ENCODE measurements at places on chromosomes 7 and 10.

GRCh38 chr10:84538036-84538435 lies 209.6 kb downstream of the CCSER2 start:
- DNase-seq = no peak

DNA sequence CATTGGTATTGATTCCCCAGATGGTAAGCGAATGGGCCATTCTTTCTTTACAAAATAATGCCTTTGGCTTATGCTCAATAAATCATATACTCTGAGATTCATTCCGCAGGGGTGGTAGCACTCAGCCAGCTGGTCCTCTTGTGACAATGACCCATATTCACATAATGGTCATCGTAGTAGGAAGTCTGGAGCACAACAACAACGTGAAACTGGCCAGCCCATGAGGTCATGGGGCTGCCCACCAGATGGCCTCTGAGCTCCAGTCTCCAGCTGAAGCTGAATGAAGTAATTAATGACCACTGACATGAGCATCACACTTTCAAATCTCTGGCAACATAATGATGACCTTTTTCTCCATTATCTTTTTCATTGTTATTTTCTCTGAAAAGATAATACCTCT lies 42.3 kb upstream of the SORCS1 start:
- no peak for DNase-seq

- no peak for DNase-seq
These were observed 1.8 kb downstream of the ALOX5 start for GRCh38 chr10:45375716-45376231.

- DNase-seq = no peak
These were observed 54.7 kb upstream of the DNAJC1 start for GRCh38 chr10:22058201-22058600.

DNA sequence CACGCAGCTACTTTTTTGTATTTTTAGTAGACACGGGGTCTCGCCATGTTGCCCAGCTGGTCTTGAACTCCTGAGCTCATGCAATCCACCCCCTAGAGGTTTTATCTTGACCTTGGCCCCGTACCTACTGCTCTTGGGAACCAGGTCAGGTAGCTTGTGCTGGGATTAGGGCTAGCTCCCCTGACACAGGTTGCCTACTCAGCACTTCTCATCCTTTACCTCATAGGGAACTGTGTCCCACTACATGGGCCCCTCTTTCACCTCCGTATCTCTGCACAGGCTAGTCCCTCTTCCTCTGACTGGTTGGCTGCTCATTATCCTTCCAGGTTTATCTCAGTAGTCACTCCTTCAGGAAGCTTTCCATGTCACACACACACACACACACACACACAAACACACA lies 58.0 kb upstream of the ITPRID1 start:
- DNase-seq = no peak

- DNase-seq = no peak
These were observed 55.2 kb upstream of the TNRC18 start for GRCh38 chr7:5478568-5479430.

DNA sequence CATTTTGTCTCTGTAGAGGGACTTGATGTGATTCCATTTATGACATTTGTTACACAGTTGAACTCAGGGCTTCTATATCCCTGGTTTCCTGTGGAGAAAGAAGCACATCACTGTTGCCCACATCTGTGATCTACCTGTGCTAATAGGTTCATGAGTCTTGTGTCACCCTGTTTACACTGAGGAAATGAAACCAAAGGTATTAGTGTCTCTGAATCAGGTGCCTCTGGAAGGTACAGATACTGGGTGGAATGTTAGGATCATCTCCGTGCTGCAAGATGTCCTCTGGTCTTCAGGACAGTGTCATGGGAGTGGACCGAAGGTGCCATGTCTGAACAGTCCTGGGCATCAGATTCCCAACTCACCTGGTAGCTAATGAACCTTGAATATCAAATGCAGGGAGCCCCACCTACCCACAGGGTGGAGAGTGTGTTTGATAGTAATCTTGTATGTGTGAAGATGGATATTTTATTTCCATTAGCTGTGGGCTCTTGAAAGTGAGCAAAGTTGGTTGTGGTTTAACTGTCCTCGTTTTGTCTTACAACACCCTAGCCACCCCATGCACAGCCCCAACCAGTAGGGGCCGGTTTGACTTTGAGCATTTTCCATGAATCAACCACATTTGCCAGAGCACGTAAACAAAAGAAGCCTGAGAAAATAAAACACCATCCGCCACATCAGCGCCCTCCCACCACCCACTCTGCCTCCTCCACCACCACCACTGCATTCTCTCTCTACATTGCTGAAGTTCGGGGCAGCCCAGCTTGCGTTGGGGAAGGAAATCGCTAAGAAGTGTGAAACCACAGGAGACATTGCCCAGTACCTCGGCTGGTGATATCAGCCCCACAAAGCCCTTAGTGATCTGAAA lies 40.7 kb downstream of the TARP start:
- peak; percentile 49 for DNase-seq

DNA sequence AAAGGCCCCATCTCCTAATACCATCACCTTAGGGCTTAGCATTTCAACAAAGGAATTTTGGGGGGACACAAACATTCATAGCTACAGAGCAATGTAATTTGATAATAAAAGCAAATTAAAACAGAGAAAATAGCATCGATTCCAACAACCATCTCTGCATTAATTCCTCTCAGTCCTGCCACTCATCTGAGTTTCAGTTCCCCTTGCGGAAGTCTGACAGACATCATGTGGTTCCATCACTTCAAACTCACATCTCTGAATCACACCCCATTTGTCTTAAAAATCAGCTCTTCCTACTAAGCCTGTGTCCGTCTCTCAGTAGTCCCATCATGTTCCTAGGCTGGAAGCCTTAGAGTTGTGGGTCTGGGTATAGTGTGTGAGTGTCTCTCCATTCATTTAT lies 3.6 kb downstream of the ADCK2 start:
- DNase-seq = no peak

GRCh38 chr10:130769146-130770017 lies 542.1 kb downstream of the TCERG1L start:
- DNase-seq = no peak

- no peak for DNase-seq
These were observed 190.9 kb downstream of the REEP3 start for GRCh38 chr10:63711867-63712716.

- no peak for DNase-seq
These were observed 447.3 kb upstream of the GHITM start for GRCh38 chr10:83691791-83692596.

DNA sequence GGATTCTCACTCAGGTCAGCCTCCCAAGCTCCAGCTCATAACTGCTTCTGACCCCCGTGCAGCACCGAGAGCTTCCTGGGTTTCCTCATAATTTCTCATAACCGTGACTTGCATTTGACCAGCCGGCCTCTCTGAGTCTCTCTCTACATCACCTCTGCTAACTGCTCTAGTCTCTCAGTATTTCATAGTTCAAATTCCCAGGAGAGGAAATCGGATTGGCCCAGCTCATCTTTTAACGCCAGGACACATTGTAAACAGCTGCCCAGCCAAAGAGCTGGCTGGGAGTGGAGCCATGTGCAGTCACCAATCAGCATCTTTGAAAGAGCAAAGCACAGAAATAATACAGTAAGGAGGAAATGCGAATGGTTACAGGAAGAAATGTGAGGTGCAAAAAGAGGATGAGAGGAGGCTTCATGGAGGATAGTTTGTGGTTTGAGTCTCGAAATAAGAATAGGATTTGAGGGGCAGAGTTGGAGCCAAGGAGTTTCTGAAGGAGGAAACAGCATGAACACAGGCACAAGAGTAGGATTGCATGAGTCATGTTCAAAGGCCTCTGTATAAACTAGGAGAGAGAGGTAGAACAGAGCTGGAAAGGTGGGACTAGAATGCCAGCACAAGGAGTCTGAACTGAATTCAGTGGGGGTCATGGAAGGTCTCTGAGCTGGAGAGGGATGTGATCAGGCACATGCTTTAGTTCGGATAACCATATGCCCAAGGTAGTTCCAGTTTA lies 15.2 kb upstream of the LBX1 start:
- DNase-seq = no peak
